ENCODE measurements at places on chromosomes 1 and 21.

GRCh38 chr1:110053552-110054428, 16.7 kb downstream of the ALX3 start:
- DNase-seq: peak; percentile 5

GRCh38 chr1:89815611-89816010, 5.2 kb upstream of the LRRC8D start:
- no peak for DNase-seq

- no peak for DNase-seq
These were observed 1.4 kb upstream of the RGS2 start for GRCh38 chr1:192807211-192808162.

DNA sequence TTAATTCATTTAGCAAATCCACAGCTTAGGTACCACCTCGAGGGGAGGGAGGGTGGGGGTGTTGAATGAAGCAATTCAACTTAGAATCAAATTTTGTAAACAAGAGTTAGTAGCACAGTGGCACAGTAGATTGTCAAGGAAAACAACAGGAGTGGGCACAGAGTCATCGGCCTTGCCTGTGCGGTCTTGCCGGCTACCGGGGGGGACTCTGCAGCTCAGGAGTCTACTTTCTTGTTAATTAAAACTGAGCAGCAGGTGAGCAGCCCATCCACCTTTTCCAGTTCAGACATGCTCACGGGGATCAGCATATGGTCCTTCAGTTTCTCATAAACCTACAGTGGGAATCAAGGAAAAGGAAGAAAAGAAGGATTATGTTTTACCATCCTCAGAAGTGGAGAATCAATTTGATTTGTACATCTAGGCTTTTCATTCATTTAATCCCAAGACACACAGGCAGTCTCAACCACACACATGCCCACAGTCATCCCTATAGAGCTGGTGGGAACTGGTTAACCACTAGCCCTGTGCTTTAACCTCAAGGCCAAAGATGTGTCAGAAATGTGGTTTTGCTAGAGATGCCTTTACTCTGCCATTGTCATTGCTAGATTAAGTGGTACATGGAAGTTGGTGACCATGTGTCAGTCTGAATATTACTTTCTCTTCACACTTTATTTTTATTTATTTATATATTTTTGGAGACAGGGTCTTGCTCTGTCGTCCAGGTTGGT, 45.0 kb upstream of the BCL10 start:
- DNase-seq: no peak

DNA sequence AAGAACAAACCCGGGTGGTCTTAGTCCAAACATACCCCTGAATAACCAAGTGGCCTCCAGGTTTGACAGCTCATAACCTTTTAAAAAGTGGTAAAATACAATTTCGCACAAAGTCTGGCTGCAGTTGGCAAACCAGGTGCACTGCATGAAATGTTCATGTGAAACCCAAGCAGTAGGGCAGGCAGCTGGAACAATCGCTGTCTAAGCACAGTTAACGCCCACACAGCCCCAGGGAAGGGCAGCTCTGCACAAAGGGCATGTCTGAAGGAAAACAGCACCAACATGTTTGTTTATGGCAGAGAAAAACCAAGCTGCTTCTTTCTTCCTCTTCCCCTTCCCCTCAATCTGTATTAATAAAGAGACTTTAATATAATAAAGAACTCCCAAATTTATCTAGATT, 49.5 kb downstream of the KIAA1614 start:
- DNase-seq: no peak

DNA sequence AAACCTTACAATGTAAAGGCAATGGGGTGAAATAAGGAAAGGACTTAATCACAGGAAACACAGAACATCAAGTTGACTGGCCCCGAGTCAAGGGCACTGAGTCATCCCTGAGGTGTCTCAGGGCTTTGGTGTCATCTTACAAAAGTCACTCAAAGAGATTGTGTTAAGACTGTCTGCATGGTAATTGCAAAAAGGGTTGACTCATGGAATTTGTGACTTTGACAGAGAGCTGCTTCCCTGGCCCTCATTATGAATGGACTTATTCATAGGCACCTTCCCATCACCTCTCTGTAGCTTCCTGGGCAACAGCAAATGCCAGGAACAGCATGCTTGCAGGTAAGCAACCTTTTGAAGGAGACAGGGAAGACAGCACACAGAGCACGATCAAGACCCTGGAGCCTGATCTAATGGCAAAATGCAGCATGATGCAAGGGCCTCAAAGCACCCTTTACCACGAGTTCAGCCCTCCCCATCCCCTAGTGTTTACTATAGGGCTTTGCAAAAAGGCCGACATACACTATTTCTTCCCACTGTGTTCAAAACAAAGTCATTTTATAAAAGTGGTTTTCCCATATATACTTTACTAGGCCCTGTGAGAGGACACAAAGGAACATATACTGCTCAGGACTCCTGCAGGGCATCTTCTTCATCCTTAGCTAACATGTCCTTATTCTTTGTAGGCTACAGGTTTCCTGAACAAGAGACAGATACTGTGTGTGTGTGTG, 17.1 kb downstream of the ZP4 start:
- no peak for DNase-seq

DNA sequence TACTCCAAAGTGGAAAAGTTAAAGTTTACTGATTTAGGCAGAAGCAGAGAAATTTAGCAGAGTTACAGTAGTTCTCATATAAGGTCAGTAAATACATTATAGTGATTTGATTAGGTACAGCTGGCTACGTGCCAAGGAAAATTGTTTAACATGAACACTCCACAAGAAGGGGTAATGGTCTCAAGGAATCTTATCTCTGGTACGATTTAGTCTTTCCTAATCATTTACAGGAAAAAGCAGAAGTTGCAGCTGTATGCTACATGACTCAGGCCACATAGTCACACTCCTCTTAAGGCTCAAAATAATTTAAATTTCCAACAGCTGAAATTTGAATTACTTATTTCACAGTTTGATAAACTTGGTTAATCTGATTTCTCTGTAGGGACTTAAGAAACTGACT, 36.9 kb upstream of the OR2B11 start:
- no peak for DNase-seq

DNA sequence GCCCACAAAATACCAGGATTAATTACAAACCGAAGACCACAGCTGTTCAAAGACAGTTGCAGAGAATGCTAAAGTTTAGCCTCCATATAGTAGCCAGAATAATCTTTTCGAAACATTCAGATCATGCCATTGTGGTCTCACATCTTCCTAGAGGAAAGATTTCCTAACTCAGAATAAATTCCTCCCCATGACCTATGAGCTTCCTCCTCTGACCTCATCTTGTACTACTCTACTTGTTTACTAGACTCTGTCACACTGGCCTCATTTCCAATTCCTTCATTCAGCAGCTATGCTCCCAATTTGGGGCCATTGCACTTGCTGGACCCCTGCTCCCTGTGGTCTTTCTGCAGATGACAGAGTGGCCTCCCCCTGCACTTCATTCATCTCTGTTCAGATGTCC, 71.8 kb upstream of the LRRC53 start:
- no peak for DNase-seq

- DNase-seq: no peak
These were observed 6.8 kb downstream of the RGS8 start for GRCh38 chr1:182677397-182678098.

- no peak for DNase-seq
These were observed 81.1 kb downstream of the PEX14 start for GRCh38 chr1:10555635-10556429.

GRCh38 chr1:226063224-226063976, 884 bp downstream of the H3-3A start:
- DNase-seq: peak; percentile 22

DNA sequence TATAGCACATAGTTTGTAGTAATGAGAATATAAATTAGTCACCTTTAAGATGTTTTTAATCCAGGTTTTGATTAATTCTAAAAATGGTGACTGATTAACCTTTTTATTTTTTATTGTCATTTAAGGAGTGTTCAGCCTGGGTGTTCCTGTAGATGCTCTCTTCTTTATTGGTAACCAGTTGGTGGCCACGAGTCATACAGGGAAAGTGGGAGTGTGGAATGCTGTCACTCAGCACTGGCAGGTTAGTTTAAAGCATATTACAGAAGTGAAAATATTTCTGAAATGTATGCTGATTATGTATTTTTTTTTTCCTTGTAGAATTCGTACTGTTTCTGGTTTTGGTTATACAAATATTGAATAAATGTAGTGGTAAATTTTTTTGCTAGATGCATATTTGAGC, 28.1 kb downstream of the KCTD3 start:
- no peak for DNase-seq

GRCh38 chr1:111833334-111833733, 77.6 kb downstream of the DDX20 start:
- DNase-seq: no peak

GRCh38 chr1:229237320-229237719, 33.6 kb upstream of the RAB4A start:
- peak; percentile 78 for DNase-seq

- no peak for DNase-seq
These were observed 86.4 kb downstream of the NAV1 start for GRCh38 chr1:201625226-201625761.

GRCh38 chr1:89512996-89513720, 11.5 kb upstream of the LRRC8B start:
- no peak for DNase-seq

- no peak for DNase-seq
These were observed 118.5 kb downstream of the FGGY start for GRCh38 chr1:59415286-59415850.

DNA sequence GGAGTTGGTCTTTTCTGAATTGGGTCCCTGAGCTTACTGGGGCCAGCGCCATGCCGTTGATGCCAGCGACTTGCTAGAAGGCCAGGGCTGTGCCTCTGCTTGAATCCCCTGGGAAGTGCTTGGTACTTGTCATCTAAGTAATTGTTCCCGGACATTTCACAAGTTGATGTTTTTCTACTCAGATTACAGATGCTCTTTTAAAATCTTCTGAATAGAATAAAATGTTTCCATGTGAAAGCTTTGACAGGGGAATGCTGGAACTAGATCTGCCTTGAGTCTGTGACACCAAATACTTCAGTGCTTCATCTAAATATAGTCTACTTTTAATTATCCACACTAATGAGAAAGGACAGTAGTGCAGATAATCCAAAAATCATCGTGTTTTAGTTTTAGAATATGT, 38.3 kb downstream of the PTGFRN start:
- no peak for DNase-seq

DNA sequence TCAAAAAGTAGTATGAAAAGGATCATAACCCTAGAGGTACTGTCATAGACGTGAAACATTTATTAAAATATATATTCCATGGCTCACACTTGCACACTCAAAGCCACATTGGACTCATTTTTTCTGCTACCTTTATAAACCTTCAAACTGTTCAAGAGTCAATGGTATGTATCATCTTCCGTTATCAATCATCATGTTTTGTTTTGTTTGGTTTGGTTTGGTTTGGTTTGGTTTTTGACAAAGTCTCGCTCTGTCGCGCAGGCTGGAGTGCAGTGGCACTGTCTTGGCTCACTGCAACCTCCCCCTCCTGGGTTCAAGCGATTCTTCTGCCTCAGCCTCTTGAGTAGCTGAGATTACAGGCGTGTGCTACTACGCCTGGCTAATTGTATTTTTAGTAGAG, 1.8 kb downstream of the IFNAR2 start:
- DNase-seq: no peak

DNA sequence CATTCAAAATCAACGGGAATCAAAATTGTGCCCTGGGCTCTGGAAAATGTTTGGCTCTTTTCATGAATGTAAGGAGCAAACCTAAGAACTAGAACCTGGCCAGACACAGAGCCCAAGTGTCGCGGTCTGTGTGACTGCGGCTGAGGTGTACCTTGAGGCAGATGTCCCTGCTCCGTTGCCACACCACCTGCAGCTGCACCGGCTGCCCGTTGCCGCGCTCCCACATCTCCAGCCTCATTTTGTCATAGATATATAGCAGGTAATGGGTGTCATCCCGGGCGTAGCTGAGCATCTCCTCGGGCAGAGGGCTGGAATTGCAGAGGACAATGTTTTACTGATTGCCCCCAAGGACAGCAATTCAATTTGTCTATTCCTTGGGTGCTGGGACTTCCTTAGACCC, 18.7 kb downstream of the EXOSC10 start:
- no peak for DNase-seq

GRCh38 chr1:193952778-193953374, 766.5 kb upstream of the B3GALT2 start:
- no peak for DNase-seq

DNA sequence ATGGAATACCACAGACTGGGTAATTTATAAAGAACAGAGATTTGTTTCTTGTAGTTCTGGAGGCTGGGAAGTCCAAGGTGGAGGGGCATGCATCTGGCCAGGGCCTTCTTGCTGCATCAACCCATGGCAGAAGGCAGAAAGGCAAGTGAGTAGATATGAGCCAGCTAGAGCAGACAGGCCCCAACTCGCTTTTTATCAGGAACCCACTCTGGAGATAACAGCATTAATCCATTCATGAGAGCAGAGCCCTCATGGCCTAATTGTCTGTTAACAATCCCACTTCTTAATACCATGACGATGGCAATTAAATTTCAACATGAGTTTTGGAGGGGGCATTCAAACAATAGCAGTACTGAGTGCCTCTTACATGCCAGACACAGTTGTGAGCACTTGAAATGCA, 87.2 kb upstream of the SOX13 start:
- no peak for DNase-seq

GRCh38 chr1:92430030-92430429, 56.7 kb downstream of the GFI1 start:
- DNase-seq: no peak

GRCh38 chr1:204077979-204078696, 5.2 kb downstream of the SOX13 start:
- peak; percentile 27 for DNase-seq

GRCh38 chr1:147266381-147266780, 23.9 kb downstream of the CHD1L start:
- no peak for DNase-seq

GRCh38 chr21:14589855-14590563, 43.9 kb upstream of the SAMSN1 start:
- DNase-seq: no peak

- DNase-seq: no peak
These were observed 305.4 kb upstream of the PTBP2 start for GRCh38 chr1:96416111-96416595.

GRCh38 chr1:214640431-214641213, 37.6 kb downstream of the CENPF start:
- no peak for DNase-seq

- no peak for DNase-seq
These were observed 16.3 kb downstream of the PDZK1 start for GRCh38 chr1:145690587-145691558.

GRCh38 chr1:207073906-207074820, 14.5 kb upstream of the C4BPB start:
- DNase-seq: no peak

GRCh38 chr1:44312399-44313196, 42.5 kb downstream of the ERI3 start:
- no peak for DNase-seq

- no peak for DNase-seq
These were observed 644.0 kb downstream of the AJAP1 start for GRCh38 chr1:5298376-5298775.

DNA sequence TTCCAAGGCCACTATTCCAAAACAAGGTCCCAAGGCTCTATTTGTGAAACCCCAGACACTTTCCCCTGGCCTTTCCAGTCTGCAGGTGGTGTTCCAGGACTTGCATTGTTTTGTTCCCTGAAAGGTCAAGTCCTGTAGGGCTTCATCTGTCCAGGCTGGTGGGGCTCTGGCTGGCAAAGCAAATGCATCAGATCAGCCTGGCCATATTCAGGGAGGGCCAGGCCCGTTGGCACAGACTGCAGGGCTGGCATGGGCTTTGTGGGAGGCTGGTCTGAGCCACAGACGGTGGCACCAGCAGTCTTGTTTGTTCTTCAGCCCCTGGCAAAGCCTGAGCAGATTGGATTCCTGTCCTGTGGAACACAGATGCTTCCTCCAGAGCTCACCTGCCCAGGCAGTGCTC, 93.0 kb downstream of the SPATA46 start:
- no peak for DNase-seq

GRCh38 chr1:196545222-196545621, 63.0 kb downstream of the KCNT2 start:
- no peak for DNase-seq

Data from NCI-H748 treated with DMSO at 0.1 percent for 48 hours (cell line).